NCI-H226 (cell line): ENCODE measurements at places on chromosomes 6 and 20.

DNA sequence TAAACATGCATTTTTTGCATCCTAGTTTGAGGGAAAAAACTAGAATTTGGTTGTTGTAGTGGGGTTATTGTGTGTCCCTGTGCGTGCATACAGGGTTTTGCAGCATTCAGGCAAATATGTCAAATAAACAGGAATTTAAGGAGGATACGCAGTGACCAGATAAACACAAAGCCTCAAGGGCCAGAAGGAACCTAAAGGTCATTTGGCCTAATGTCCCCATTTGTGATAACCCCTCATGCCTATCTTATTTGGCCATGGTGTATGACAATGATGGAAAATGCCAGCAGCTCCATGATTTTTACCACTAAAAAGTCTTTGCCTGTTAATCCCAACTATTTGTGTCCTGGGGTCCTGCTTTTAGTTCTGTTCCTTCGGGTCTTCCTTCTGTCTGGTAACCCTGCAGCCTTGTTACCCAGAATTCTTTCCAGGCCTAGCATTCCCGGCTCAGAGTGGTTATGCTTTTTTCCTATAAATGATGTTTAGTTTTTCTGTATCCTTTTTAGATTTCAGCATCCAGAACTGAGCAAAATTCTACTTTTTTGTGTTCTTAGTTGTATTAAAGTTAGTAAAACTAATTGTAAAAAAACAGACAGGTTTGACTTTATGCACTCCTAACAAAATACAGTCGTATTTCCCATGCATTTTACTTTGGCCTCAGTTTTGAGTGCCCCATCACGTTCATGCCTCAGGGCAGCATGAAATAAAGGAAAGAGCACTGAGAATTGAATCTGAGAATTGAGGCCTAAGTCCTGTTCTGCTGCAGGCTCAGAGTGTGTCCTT lies 4.4 kb downstream of the STX16 start:
- DNase-seq = no peak

DNA sequence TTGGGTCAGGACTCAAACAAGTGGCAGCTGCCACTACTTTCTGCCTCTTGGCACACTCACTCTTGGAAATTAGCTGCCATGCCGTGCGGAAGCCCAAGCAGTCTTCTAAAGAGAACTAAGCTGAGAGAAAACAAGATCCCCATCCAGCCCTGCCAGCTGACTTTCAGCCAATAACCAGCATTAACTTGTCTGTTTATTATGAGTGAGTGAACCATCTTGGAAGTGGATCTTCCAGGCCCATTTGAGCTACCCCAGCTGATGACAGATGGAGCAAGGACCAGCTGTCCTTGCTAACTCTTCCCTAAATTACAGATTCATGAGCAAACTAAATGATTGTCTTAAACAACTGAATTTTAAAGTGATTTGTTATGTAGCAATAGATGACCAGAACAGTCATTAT lies 73.9 kb upstream of the RBM24 start:
- DNase-seq = no peak

DNA sequence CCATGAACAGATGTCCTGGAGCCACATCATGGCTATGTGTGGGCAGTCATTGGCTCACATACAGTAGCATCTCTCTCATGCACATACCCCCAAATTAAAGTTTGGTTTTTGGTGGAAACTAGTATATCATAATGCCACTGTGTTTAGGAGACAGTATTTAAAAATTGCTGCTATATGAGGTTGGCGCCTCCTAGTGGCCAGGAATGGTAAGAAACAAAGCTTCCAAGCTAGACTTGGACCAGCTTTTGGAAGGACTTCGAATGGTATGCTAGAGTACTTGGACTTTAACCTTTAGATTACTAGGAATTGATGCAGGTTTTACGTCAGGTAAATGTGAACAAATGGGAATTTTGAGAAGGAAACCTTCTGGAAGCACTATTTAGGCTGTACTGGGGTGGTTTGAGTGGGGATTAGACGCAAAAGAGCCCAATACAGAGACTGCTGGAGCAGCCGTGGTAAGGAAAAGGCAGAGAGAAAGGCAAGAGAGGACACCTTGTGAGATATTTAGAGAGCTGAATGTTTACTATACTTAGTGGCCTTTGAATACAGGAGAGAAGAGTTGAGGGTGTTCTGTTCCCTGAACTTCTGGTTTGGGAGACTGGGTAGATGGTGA lies 23.8 kb downstream of the PRSS35 start:
- DNase-seq = no peak

DNA sequence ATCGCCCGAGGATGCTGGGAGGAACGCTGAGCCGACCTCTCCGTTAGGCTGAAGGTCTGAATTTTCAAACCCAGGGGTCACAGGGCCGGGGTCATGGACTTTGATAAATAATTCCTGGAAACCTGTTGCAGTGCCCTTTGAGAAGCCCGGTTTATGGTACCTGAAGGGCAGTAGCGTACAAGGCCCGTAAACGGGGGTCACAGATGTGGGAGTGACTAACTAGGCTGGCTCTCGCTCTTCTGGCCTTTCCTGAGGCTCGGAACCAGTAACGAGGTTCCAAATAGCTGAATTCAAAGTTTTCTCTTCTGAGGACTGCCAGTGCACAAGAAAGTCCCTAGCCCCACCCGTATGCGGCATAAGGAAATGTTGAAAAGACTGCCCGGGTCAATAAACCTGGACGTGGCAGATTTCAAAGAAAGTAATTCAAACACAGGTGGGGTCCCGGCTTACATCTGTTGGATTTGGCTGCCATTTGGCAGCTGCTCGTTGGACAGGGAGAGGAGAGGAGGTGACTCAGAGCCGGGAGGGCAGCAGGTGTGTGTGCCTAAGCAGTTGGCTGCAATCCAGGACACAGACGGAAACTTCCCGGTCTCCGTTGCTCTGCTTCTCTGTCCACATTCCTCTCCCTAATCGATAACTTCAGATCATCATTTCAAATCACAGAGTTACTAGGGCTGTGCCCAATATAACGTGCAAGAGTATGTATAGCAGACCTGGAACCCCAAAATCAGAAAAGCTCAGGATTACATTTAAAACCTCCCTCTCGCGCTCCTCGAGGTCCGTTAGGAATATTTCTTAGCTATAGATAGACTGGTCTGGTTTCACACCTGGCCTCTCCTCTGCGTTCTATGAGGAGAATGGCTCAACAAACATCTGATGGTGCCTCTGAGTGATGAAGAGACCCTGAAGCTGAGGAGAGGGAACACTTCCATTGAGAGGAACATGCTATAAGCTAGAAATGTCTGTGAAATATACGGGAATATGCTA lies 765 bp upstream of the GMDS start:
- DNase-seq = no peak

DNA sequence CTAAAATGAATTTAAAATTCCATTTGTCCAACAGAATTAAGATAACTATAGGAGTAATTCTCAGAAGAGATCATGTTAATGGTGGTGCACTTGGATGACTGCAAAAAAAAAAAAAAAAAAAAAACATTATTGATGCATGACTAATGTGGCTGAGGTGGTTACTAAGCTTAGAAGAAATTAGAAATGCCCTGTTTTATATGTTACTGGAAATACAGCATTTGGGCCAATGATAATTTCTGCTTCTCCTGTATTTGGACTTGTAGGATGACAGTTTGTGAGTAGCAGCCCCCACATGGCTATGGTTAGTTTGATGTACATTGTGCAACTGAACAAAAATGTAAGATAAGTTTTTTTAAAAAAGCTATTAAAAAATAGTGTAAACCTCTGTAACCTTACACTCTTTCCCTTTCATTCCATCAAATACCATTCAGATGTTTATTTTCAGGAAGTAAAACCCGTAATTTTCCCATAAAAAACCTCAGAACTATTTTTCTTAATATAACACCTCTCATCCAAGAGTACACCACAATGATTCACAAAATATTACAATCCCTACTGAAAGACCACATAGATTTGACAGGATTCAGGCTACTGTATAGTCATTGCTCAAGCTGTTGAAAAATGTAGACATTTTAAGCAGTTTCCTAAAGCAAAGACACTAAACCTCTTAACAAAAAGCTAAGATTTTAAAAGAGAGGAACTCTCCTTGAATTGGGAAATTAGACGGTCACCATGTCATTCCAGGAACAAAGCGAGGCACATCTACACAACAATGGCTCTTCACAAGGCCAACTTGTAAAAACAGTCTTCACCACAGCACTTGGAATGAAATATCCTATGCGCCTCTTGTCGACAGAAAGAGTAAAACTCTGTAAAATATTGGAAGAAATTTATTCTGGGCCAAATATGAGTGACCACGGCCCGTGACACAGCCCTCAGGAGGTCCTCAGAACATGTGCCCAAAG lies 83.0 kb downstream of the WDR27 start:
- peak; percentile 63 for DNase-seq

- DNase-seq = no peak
Observed at GRCh38 chr20:5785146-5785545, 34.9 kb downstream of the SHLD1 start.

DNA sequence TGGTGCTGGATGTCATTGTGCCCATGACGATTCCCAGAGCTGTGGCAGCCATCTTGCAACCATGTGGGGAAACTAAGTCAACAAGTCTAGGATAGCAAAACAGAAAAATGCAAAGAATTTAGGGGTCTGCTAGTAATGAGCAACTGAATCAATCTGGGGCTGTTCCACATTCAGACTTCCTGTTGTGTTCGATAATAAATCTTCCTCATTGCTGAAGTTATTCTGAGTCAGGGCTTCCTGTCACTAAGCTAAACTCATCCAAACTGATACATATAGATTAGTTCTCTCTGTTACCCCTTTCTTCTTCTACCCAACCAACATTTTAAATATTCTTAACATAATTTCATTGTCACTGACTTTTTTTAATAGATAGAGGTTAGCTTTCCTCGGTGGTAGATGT lies 205.9 kb downstream of the HACE1 start:
- DNase-seq = no peak

GRCh38 chr6:118708055-118708454 lies 56.7 kb upstream of the CEP85L start:
- DNase-seq = no peak

GRCh38 chr6:139627091-139627490 lies 252.6 kb upstream of the CITED2 start:
- DNase-seq = no peak

- DNase-seq = no peak
Observed at GRCh38 chr20:17507032-17507431, 24.1 kb downstream of the BFSP1 start.

DNA sequence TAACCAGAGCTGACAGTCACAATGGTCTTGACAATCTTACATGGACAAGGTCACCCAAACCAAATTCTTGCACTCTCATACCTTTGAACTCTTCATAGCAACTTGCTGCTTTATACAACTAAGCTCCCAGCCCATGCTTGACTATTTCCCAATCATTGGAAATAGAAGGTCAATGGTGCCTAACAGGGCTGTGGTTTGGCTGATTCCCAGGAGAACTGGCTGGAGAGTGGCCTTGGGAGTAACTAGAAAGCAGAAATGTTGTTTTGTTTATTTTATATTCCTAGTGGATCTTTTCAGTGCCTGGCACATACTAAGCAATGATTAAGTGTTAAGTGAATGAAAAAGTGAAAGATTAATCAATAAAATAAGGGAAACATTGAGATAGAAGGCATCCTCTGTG lies 3.0 kb downstream of the SPINT4 start:
- DNase-seq = no peak

DNA sequence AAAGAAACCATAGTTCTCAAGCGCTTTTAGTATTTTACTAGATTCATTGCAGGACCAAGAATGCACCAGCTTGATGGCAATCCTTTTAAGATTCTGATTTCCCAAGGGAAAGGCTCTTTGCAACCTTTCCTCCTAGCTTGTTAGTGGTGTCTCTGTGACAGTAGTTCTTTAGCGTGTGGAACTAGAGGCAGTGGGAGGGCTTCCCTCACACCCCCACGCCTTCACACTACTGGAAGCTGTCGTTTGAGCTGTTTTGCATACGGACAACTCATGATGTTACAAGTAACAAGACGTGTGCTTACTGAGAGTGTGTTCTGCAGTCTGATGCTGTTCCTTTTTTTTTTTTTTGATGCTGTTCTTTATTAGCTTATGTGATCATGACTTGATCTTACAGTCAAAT lies 34.1 kb downstream of the EYA4 start:
- DNase-seq = no peak

- no peak for DNase-seq
Observed at GRCh38 chr6:4308364-4308763, 173.0 kb upstream of the ECI2 start.

DNA sequence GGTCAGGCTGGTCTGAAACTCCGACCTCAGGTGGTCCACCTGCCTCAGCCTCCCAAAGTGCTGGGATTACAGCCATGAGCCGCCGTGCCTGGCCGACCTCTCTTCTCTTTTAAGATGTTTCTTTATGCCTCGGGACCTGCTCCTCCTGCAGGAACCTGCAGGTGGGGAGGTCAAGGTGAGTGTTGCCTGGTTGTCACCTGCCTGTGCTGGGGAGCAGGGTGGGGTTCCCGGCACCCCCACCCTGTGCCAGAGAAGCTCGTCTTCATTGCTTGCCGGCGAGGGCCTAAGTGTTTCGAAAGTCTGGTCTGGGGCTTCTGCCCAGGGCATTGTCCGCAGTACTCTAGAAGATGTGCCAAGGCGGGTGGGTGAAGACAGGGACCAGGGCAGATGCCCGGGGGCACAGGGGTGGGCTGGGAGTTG lies 36.0 kb downstream of the SYNJ2 start:
- no peak for DNase-seq

DNA sequence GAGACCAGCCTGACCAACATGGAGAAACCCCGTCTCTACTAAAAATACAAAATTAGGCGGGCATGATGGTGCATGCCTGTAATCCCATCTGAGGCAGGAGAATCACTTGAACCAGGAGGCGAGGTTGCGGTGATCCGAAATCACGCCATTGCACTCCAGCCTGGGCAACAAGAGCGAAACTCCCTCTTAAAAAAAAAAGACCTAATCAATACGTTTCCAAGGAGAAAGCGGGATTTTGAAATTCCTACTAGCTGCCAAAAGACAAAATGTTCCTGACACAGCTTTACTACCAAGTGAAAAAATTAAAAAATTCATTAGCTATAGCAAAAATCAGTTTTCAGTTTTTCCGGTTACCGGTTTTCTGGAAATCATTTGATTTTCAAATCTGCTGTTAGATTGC lies 129.3 kb downstream of the SCAF8 start:
- DNase-seq = no peak

DNA sequence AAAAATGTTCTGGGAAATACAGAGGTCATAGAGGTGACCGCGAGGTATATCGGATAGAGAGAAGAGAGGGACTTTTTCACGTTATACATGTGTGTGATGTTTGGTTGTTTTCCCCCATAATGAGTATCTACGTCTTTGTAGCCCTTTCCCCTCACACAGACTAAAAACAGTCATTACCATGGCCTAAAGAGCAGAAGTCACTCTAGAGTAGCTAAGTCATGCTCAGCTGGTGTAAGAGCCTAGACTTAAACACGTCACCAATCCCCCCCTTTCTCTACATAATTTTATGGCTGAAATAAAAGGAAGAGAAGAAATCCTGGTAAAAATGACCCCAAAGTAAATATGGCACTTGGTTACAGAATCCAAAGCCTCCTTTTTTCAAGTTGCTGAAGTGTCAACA lies 6.0 kb upstream of the BEND3 start:
- DNase-seq = no peak

DNA sequence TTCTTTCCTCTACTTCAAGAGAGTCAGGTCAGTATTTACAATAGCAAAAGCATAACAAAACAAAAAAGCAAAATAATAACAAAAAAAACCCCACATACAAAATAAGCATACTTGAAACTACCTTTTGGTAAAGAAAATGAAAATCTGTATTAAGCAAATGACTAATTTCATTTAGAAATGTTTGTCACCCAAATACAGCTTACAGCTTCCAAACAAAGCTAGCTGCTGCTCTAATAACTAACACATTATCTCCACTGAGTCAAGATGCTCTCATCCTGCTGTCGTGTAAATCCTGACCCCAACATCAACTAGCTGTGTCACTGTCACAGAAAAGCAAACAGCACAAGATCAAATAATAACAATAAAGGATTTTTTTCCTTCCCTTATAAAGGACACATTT lies 21.7 kb downstream of the MAP7 start:
- DNase-seq = no peak
